ENCODE measurements at places on chromosomes 11 and 22.

GRCh38 chr22:48595511-48595905 is 1232.2 kb downstream of the BRD1 start:
- no peak for DNase-seq

GRCh38 chr11:8223513-8223900 is 40.2 kb downstream of the LMO1 start:
- no peak for DNase-seq

GRCh38 chr11:95262994-95263765 is 32.2 kb upstream of the SESN3 start:
- no peak for DNase-seq

DNA sequence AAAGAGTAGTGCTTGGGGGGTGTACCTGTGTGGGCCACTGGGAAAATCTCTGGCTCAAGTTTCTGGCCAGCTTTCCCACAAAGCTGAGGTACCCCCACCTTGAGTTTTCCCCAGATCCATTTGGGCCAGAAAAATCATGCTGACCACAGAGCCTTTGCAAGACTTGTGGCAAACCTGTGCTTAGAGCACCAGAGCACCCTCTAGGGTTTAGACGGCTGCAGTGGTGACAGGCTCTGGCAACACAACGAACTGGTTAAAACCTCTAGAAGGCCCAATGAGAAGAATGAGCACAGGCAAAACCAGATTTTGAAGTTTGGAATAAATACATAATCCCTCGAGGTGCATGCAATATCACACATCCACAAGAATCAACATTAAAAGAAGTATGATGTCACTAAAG is 290.7 kb upstream of the FOLH1 start:
- DNase-seq, result no peak

GRCh38 chr11:95993438-95994298 is 69.8 kb upstream of the MTMR2 start:
- DNase-seq, result no peak

- DNase-seq, result no peak
Observed at GRCh38 chr11:19660076-19660475, 52.6 kb upstream of the NAV2 start.

GRCh38 chr11:102208835-102209234 is 98.6 kb downstream of the YAP1 start:
- DNase-seq, result no peak

- DNase-seq, result no peak
Observed at GRCh38 chr11:31199378-31199777, 170.2 kb downstream of the DCDC1 start.
